ENCODE measurements at places on chromosomes 1 and 21. TPM values are rescaled to one million over a fixed set of nuclear protein-coding genes. Genes with fewer than 3 reads are reported as not detected.

Gene DENND4B
- 8.5 TPM for total RNA-seq

Gene RHOU
- total RNA-seq, result 33.5 TPM

Gene GLIS1
- not detected for total RNA-seq

Gene SLC2A1
- total RNA-seq, result 5.8 TPM

Gene DNAI4
- total RNA-seq, result 2.9 TPM

Gene GALE
- total RNA-seq, result 11.7 TPM

Gene CFAP74
- not detected for total RNA-seq

Gene ELAVL4
- total RNA-seq, result under 0.01 TPM

All from dermis lymphatic vessel endothelial cell (primary cell).